ENCODE measurements at places on chromosomes 1 and 21.
A peak's percentile ranks its signal among the peaks of the same experiment; 100 is the strongest.

DNA sequence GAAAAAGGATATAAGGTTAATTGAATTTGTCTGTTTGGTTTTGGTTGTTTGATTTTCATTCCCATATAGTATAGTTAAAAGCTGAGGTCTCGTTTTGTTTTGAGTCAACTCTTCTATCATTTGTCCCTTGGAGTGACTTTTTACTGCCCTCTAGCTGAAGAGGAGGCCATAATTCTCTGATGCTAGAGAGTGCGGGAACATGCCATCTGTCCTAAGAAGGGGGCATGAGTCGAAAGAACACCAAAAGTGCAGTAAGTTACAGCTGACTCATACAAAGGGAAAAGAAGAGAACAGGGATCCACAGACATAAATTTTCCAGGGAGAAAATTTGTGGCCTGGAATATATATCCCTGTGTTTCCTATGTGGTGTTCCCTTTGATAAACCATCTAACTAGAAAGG lies 4.1 kb downstream of the KRTAP21-3 start:
- no peak for DNase-seq

- DNase-seq: no peak
Measured at GRCh38 chr1:181033128-181033798, 520 bp upstream of the MR1 start.

DNA sequence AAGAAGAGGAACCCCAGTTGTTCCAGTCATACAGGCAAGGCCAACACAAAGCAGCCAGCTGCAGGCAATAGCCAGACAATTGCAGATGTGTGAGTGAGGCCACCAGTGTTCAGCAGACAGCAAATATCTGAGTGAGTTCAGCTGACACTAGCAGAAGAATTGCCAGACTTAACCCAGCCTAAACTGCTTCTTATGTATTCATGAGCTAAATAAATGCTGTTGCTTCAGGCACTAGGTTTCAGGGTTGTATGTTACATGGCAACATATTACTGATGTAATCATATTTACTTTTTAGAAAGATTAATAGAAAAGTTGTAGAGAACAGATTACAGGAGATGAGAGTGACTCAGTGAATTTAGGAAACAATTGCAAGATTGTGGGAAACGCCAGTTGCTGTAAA lies 129.8 kb upstream of the CHODL start:
- DNase-seq: no peak

DNA sequence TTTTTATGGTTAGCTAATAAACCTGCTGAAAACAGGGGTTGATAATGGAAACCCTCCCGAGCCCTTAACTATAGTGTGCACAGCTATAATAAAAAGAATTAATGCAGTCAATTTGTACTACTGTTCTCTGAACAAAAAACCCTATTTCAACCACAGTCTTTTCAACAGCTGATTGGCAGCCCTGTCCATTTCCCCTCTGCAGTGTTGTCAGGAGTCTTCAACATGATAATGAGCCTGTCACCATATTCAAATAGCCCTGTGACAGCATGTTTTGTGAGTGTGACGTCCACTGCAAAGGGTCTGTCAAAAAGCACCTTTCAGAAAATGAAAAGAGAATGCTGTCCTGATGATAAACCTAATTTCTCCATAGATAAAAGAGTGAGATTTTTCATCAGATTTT lies 92.7 kb downstream of the ESRRG start:
- no peak for DNase-seq

DNA sequence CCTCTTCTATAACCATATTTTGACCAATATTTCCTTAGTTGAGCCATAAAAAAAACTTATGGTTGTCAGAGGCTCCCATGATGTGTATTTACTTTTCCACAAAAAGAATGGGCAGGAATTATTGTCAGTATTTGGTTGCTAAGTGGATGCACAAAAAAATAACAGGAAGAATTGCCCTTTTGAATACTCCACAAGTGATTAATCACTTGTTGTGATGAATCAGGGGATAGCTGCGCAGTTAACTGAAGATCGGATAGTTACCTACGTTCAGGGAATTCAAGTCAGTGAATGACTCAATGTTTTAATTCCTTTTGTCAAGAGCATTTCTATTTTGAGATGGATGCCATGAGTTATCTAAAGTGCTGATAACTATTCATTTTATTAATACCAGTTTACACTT lies 785.2 kb upstream of the B3GALT2 start:
- no peak for DNase-seq

DNA sequence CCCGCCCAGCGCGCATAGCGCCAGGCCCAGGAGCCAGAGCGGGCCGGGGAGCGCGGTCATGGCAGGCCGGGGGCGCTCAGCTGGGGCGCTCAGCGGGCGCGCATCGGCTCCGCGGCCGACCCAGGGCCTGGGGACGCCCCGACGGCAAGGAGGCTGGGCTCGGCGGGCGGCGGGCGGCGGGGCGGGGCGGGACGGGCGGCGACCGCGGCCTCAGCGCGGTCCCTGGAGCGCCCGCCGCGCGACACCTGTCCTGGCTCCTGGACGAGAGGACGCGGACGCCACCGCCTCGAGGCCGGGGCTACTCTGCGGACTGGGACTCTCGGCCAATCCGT lies 273 bp downstream of the BMP8B start:
- DNase-seq: no peak

GRCh38 chr1:226798427-226799411 lies 59.6 kb upstream of the ITPKB start:
- DNase-seq: no peak

DNA sequence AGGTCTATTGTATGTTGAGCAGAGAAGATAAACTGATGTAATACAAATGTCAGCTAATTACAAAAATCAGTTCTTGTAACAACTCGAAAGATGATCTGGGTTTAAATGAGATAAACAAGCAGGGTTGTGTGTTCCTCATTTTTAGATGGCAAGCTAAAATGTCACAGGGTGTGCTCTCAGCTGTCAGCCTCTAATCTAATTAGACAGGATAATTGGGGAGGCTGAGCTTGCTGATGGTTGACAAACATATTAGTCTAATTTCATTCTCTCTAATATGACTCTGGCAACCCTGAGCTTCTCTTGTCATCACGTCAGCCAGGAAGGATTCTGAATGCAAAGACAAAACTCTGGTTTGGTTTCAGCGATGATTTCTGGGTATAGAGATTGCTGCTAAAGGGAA lies 335.3 kb upstream of the KAZN start:
- no peak for DNase-seq

GRCh38 chr1:110645821-110646735 lies 28.7 kb downstream of the KCNA3 start:
- no peak for DNase-seq

DNA sequence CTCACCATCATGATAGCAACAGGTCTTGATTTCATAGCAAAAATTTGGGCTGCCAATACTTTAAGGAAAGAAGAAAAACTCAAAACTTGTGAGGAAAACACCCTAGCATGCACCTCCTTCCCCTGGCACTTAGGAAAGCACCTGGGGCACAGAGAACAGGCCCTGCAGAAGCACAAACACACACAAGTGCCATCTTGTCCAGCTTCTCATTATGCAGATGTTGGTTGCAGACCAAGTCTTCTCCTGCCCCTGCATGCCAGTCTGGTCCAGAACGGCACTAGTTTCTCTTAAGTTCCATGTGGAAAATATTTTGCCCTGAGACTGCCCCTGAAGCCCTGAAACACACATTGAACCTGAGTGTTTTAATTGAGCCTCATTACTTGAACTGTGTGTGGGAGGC lies 6.3 kb upstream of the ETV3 start:
- no peak for DNase-seq

- peak; percentile 68 for DNase-seq
Measured at GRCh38 chr1:47262787-47263413, 30.9 kb upstream of the TAL1 start.

DNA sequence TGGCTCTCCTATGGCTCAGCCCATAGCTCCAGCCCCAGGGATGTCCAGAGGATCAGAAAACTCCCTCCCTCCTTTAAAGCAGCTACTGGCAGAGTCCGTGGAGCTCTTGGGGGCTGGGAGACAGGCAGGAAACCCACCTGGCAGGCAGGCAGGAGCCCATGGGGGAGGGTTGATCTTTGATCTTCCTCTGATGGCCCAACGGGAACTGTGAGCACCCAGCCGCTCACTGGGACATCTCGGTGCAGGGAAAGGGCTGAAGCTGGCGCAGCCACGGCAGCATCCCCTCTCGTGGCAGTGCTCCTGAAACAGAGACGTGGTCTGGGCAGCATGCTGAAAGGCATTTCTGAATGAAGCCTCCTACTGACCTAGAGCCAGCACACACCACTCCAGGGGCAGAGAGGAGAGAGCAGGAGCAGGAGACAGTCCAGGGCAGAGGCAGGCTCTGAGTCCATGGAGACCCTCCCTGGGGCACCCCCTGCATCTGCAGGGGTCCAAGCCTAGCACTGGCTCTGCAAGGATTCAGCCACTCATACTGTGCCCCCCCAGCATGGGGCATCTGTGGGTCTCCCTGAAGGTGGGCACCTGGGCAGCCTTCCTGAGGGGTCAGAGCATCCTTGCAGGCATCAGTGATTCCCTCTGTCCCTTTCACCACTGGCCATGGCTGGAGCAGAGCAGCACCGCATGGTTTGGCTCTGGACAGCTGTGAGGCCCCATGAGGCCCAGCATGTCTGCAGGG lies 4.9 kb upstream of the SLX9 start:
- DNase-seq: no peak

DNA sequence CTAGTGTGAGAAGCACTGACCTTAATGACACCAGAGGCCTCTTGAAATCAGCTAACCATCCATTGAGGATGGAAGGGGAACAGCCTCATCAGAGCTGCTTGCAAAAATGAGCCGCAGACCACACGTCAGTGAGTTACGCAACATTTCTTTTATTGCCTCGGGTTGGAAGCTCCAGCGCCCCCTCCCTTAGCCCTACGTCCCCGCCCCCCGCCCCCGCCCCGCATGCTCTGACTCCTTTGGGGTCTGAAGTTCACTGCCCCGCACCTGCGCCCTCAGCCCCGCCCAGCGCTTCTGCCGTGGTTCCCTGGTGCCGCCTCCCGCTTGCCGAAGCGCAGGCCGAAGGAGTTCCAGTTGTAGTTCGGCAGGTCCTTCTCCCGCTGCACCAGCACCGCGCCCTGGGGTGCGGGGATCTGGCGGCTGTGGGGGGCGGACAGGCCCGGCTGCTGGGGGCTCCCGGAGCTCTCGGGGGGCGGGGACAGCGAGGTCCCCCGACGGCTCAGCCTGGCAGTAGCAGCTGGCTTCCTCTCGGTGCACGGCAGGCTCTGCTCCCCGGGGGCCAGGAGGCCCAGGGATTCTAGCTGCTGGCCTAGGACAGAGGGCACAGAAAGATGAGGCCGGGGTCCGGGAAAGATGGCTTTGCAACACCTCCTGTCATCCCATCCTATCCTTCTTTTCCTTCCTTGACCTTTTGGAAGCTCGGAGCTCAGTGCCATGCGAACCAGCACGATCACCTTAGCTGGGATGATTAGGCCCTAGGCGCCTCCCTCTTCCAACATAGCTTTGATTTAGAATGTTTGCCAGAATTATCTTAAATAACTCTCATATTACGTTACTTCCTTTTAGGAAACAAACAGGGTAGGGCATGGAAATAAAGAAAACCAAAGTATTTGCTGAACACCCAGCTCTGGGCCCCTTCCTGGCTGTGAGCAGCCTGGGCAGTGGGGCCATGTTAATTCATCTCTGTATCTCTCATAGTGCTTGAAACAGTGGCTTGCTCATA lies 5.8 kb downstream of the KISS1 start:
- DNase-seq: peak; percentile 24

GRCh38 chr1:9759939-9760338 lies 63.8 kb downstream of the CLSTN1 start:
- DNase-seq: no peak

DNA sequence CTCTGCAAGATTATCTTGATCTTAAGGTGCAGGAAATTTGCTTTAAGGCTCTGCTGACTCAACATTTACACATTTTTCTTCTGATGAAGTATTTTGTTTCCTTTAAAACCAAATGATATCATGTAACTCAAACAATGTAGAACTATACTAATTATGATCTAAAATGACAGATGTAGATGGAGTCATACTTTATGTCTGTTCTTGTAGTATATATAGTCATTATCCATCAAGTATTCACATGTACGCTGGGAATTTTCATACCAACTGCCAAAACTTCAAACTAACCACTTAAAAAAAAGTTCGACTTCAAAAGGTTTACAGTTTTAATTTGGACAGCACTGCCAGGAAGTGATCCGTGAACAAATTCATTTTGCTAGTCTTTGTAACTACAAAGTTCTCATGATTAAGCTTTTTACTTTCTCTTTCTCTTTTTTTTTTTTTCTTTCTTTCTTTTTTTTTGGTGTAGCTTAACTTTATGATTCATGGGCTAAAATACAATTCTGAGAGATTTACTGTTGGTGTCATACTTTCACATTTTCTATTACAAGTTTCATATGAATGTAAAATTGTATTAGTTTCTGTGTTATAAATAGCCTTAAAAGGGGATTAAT lies 509.0 kb upstream of the CXADR start:
- no peak for DNase-seq

GRCh38 chr1:211640301-211640630 lies 35.2 kb downstream of the NEK2 start:
- no peak for DNase-seq

- DNase-seq: no peak
Measured at GRCh38 chr21:42040411-42041180, 30.4 kb upstream of the ZBTB21 start.

DNA sequence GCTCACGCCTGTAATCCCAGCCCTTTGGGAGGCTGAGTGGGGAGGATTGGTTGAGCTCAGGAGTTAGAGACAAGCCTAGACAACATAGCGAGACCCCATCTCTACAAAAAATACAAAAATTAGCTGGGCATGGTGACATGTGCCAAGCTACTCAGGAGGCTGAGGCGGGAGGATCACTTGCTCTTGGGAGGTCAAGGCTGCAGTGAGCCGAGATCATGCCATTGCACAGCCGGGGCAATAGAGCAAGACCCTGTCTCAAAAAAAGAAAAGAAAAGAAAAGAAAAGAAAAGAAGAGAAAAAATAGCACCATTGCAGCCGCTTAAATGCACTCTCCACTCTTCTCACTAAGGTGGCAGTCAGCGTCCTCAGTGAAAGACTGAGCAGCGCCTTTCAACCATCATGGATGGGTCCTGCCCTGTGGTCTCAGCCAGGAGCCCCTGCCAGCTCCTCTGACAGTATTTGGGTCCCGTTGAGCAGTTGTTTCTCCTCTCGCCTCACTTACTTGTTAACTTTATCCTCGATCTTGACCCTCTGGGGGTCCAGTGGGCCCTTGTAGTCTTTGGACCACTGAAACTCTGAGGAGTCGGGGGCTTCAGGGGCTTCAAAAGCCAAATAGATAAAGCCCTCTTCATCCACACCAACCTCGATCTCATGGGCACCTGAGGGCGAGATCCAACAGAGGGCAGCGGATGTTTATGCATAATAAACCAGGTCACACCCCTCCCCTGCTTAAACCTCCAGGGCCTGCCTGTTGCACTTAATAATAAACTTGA lies 36.9 kb downstream of the MYOM3 start:
- no peak for DNase-seq

- no peak for DNase-seq
Measured at GRCh38 chr1:225754940-225755641, 22.5 kb upstream of the SRP9 start.

- DNase-seq: no peak
Measured at GRCh38 chr1:230230273-230230672, 163.2 kb downstream of the GALNT2 start.

GRCh38 chr21:44569861-44570517 lies 3.5 kb upstream of the KRTAP10-4 start:
- no peak for DNase-seq

GRCh38 chr21:46184625-46185555 lies 631 bp upstream of the SPATC1L start:
- peak; percentile 75 for DNase-seq

- no peak for DNase-seq
Measured at GRCh38 chr1:76727520-76727919, 139.8 kb upstream of the ST6GALNAC5 start.

GRCh38 chr1:168348146-168348709 lies 67.6 kb downstream of the TBX19 start:
- DNase-seq: peak; percentile 60

GRCh38 chr21:36747041-36747814 lies 48.3 kb downstream of the SIM2 start:
- no peak for DNase-seq
